HFFc6 (cell line): ENCODE measurements at places on chromosomes 12 and 14. TPM values are rescaled to one million over a fixed set of nuclear protein-coding genes. Genes with fewer than 3 reads are reported as not detected.
A peak's percentile ranks its signal among the peaks of the same experiment; 100 is the strongest.

DNA sequence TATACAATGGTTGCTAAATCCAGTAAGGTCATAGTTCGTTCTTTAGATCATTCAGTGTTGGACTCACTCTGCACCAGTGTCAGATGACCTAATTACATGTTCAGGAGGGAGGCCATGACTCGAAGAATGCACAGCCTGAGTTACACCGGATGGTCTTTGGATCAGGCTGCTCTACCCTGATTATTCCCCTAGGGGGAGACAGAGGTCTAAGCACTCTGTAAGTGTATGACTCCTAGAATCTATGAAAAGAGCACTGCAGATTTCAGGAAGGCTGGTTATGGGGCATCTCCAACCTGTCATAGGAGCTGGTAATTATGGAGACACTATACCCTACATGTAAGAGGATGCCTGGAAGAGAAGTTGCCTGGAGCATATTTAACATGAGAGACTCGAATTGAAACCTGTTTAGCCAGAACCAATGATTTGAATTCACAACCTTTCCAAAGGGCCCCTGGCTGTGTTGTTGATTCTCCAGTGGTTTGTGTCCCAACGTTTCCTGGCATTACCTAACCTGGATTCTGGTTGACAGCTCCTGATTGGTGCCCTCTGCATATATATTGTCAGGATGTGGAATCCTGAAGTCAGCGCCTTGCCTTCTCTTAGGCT, at the start of gene MUCL1:
Gene MUCL1, plus strand, starts transcription at position 584 of the 606 bp plus-strand sequence. CDS start 67 bp downstream, outside the sequence.
- DNase-seq: peak; percentile 67
- H3K36me3 ChIP-seq: no peaks in the 10 kb centered on the region
- no peaks in the 10 kb centered on the region for H3K4me1 ChIP-seq
- no peak within 1 kb of the TSS for H3K4me3 ChIP-seq
- H3K27ac ChIP-seq: no peak within 1 kb of the TSS

GRCh38 chr14:104037903-104038302, 47.6 kb upstream of the ASPG start:
- no peak for DNase-seq
- no peaks in the 10 kb centered on the region for H3K4me1 ChIP-seq
- no peak overlapping the region for H3K27ac ChIP-seq

DNA sequence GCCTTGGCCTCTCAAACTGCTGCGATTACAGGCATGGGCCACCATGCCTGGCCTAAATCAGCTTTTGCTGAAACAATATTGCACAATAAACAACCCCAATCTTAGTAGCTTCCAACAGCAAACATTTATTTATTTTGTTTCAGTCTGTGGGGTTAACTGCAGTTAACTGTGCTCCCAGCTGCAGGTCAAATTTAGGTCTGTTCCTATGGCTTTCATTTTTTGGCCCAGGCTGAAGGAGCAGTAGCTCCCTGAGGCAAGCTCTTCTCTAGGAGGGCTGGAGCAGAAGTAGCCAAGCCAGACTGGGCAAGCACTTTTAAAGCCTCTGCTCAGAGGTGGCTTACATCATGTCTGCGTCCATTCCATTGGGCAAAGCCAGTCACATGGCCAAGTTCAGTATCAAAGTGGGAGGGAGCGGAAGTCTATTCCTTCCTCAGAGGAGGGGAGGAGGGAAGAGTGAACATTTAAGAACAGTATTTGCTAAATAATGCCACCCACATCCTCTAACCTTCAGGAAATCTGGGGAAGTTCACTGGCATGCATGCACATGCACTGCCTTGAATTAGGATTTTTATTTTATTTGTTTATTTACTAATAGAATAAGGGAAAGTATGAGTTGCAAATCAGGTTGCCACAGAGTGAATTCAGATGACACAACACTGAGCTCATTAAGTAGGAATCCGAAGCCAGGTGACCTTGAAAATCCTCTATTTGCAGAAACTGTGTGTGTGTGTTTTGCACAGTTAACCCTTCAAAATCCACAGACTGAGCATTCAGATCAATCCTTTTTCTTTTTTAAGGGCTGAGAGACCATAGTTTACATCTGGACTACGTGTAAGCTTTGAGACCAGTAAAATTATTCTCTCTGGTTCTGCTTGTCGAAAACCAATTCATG, 122.0 kb upstream of the SEL1L start:
- H3K27me3 ChIP-seq: no peaks in the 10 kb centered on the region; the same call in 1 of the 2 replicates
- H3K4me3 ChIP-seq: no peak overlapping the region

DNA sequence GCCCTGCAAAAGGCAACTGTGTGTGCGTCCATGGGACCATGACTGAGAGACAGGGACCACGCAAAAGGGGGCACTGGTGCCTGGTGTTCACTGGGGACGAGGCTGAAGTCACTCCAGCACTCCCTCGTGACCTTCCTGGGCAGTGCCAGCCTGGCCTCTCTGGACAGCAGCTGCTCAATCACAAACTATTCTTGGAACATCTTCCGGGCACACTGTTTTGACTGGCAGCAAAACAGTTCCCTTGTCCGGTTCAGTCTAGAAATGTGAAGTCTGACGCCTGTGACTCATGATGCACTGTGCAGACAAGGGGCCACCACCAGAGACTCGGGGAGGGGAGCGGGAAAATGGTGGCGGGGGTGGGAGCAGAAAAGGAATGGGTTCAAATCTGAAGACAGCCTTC, 20.8 kb downstream of the SNRNP35 start:
- no peak for DNase-seq
- H3K27ac ChIP-seq: no peak overlapping the region
- H3K4me3 ChIP-seq: no peak overlapping the region
- no peaks in the 10 kb centered on the region for H3K4me1 ChIP-seq
- H3K36me3 ChIP-seq: peaks cover 17% of the 10 kb centered on the region

GRCh38 chr12:57095440-57095839, 6.5 kb downstream of the NAB2 start:
- no peak overlapping the region for H3K4me3 ChIP-seq
- H3K27me3 ChIP-seq: peaks cover 19% of the 10 kb centered on the region
- peaks cover 69% of the 10 kb centered on the region for H3K4me1 ChIP-seq
- H3K36me3 ChIP-seq: peaks cover 37% of the 10 kb centered on the region
- DNase-seq: no peak

DNA sequence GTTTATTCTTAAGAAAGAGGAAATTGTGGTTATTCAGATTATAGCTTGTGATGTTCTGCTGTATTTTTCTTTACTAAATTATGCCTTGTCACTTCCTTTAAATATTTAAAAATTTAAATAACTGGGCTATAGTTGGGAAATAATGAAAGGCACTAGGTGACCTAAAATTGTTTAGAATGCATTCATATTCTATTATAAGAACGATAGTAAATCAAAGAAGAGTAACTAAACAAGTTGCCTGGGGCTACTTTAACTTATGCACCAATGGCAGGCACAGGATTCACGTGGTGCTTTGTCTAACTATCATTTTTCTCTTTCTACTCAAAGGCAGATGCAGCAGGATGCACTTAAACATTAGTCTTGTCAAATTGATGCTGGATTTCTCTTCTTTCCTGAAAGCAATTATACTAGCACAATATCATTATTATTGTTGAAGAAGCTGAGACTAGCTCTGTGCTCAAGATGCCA, 190.7 kb upstream of the PPFIA2 start:
- H3K36me3 ChIP-seq: no peaks in the 10 kb centered on the region
- no peak overlapping the region for H3K27ac ChIP-seq
- no peaks in the 10 kb centered on the region for H3K27me3 ChIP-seq
- no peak for DNase-seq
- no peaks in the 10 kb centered on the region for H3K4me1 ChIP-seq

GRCh38 chr12:24931666-24932405, 17.1 kb downstream of the BCAT1 start:
- peak; percentile 67 for DNase-seq
- peaks cover 60% of the 10 kb centered on the region for H3K4me1 ChIP-seq
- H3K27me3 ChIP-seq: peaks cover 2% of the 10 kb centered on the region; the same call in 1 of the 2 replicates
- H3K36me3 ChIP-seq: peaks cover 47% of the 10 kb centered on the region

DNA sequence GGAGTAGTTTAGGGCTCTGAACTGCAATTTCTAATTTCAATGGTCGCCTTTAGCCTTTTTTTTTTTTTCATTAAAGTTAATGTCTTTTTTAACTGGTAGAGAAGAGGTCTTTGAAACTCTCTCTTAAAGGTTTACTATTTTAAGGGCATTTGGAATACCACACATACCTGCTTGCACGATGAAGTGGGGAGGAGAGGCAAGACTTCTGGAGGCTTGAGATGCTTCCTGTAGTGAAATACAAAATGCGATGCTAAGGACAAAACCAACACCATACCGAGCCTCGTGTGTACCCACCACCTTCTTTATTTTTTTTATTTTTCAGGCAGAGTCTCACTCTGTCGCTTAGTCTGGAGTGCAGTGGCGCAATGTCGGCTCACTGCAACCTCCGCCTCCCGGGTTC, 57.4 kb downstream of the GLT1D1 start:
- peaks cover 5% of the 10 kb centered on the region; the same call in 1 of the 2 replicates for H3K36me3 ChIP-seq
- H3K27me3 ChIP-seq: 0 out of 2 replicates have a peak, but pooled peaks cover 2% of the 10 kb centered on the region
- no peaks in the 10 kb centered on the region for H3K4me1 ChIP-seq
- H3K27ac ChIP-seq: no peak overlapping the region

DNA sequence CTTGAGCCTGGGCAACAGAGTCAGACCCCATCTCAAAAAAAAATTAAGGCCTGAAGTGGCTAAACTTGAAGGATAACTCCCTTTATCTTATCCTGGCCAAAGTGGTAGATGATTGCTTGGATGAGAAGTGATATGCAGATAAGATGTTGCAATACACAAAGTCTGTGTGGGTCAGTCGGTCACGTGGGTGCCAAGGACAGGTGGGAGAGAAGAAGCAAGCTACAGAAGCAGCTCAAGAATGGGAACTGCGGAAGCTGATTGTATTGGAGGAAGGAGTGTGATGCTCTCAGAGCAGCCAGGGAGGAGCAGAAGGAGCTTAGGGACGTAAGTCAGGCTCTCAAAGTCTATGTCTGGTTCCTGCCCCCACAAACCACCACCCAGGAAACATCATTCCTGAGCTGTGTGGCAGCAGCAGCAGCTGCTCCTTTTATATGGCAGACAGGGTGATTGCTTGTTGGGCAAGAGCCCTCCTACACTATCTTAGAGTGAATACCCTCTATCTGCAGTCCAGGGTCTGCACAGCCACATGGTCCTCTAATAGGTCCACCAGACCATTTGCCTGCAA, 54.5 kb downstream of the ATP2A2 start:
- no peak overlapping the region for H3K4me3 ChIP-seq
- peaks cover 31% of the 10 kb centered on the region for H3K4me1 ChIP-seq
- peaks cover 14% of the 10 kb centered on the region for H3K27me3 ChIP-seq

DNA sequence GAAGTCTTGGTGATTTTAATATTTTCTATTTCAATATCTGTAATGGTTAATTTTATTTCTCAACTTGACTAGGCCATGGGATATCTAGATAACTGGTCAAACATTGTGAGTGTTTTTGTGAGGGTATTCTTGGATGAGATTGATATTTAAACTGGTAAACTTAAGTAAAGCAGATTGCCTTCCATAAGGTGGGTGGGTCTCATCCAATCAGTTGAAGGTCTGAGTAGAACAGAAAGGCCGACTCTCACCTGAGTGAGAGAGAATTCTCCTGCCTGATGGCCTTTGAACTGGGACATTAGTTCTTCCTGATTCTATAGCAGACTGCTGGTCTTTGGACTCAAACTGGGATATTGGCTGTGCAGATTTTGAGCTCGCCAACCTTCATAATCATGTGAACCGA, 36.3 kb downstream of the OTOGL start:
- H3K27me3 ChIP-seq: no peaks in the 10 kb centered on the region; the same call in 1 of the 2 replicates
- no peak overlapping the region for H3K4me3 ChIP-seq
- H3K4me1 ChIP-seq: no peaks in the 10 kb centered on the region
- DNase-seq: no peak

Gene INHBE
- total RNA-seq: 0.12 to 0.45 TPM (median 0.25 TPM) in 3 replicates

Gene ACSM4
- not detected in 3 replicates for total RNA-seq

Gene AKAP3
- total RNA-seq: 0.51 to 0.77 TPM (median 0.74 TPM) in 3 replicates
